ENCODE measurements at places on chromosomes 1 and 21. TPM values are rescaled to one million over a fixed set of nuclear protein-coding genes. Genes with fewer than 3 reads are reported as not detected.
A peak's percentile ranks its signal among the peaks of the same experiment; 100 is the strongest.

DNA sequence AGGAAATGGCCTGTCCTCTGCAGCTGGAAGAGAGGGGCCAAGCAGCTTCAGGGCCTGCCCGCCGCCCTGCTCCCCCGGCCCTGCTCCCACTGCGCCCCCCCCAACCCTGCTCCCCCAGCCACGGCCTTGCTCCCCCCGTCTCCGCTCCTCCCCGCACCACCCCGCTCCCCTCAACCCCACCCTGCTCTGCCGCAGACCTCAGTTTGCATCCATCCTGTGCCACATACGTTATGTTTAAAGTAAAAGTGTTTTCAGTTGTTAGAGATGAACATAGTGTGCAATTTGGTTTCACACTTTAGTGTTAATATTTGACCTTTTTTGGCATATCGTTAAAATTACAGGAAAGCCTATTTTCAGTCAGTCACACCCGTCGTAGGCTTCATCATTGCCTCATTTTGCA is 34.1 kb upstream of the DIP2A start:
- no peak for DNase-seq

- no peak for DNase-seq
These were observed 46.1 kb downstream of the NME7 start for GRCh38 chr1:169321539-169321938.

GRCh38 chr1:9267352-9267686 is 25.4 kb upstream of the SPSB1 start:
- DNase-seq: no peak

DNA sequence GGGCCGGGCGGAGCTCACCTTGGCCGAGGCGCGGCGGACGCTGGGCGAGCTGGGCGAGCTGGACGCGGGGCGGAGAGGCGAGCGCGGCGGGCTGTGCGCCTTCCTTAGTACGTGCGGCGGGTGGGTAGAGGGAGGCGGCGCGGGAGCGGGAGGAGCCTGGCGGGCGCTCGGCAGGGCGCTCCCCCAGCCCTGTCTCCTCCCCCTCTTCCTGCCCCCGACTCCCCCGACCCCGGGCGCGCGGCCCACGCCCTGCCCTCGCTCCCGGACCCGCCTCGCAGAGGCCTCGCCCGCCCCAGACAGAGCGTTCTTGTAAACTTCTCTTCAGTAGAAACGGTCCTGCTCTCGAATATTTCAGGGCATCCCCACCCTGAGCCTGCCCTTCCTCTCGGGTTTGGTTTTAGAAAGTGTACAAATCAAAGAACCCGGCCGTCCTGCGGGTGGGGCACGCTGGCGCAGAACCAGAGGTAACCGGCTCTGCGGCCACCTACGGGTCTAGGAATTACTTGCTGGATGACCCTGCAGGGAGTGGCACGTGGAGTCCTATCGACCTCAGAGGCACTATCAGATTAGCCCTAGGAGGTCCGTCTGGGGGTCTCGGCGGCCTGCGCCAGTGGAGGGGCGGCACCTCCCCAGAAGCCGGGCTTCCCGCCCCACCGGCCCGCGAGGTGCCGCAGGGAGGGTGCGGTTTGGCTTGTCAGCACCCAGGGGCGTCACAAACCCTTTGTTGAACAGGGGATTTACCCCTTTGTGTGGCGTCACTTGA is at the start of gene S100A10:
TSS of gene S100A10 (minus strand) at position 126 of the 763 bp plus-strand sequence. CDS start 7,629 bp downstream, outside the sequence.
- DNase-seq: peak; percentile 62

GRCh38 chr1:239909898-239910297 is 181.8 kb upstream of the FMN2 start:
- DNase-seq: no peak

GRCh38 chr21:34078915-34079314 is 5.5 kb downstream of the MRPS6 start:
- DNase-seq: no peak

DNA sequence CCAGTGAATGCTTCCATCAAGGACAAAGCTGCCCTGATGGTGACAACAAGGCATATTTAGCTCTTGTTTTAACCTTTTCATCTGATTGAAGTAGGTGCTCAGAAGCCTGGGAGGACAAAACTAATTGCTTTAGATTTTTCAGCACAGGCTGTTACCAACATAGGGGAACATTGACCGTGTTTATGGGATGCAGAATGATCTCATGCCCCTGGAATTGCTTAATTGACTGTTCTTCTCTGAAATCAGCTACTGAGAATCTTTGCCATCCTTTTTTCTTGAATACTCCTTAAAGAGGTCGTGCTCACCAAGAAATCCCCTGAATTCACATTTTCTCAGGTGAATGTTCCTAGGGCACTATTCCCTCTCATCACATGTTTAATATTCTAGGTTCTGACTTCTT is 95.9 kb upstream of the CCDC190 start:
- DNase-seq: no peak

- DNase-seq: no peak
These were observed 33.8 kb upstream of the ERO1B start for GRCh38 chr1:236315518-236315917.

Gene TLR5
- not detected for total RNA-seq

GRCh38 chr1:59314776-59315528 is 18.1 kb downstream of the FGGY start:
- no peak for DNase-seq

DNA sequence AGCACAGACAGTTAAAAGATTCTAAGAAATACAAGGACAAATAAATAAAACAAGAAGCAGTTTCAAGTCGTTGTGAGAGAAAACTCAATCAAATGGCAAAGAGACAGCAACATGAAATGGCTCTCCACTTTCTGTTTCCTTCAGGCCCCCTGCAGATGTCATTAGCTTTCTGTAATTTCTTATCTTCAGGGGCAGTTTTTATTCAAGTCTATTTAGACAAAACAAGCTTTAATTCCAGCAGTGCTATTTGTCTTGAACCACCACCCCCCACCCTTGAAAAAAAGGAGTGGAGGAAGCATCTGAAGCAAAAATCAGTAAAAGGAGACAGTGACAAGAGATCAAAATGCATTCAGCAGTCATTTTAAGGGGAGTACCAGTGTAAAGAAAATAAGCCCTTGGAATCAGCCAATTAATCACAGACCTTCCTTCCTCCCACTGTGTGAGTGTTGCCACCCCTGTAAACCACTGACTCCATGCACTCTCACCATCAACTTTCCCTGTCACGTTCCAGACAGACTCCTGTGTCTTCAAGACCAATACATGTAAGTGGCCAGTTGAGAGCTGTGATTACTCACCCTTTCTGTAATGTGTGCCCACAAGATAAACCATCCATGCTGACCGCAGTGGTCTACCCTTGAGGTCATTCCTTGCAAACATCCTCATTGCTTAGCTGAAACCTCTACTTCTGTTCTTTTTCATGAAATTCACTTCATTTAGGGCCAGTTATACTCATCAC is 136.1 kb upstream of the HOOK1 start:
- DNase-seq: no peak

Gene CCDC190
- not detected for total RNA-seq

GRCh38 chr1:13892671-13893325 is 192.8 kb downstream of the PRDM2 start:
- no peak for DNase-seq

DNA sequence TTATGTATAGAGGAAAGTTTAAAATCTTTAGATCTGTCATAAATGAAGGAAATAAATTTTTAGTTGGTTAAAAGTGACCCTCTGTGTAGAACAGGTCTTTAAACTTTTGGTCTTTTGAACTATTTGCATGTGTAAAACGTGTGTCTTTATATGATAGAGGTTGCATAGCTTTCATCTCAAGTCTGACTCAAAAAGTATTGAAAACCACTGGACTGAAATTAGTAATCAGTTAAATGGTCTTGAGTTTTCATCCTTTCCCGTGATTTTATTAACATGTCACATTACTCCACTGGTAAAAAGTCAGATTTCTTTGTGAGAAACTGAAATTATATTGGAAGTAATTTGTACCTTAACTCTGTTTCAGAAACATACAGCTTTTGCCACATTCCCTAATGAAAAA is 1.8 kb downstream of the RNPC3 start:
- DNase-seq: no peak

GRCh38 chr21:29730281-29730680 is 209.5 kb downstream of the GRIK1 start:
- DNase-seq: no peak

GRCh38 chr21:34836103-34836932 is 167.5 kb downstream of the CLIC6 start:
- no peak for DNase-seq

- peak; percentile 59 for DNase-seq
These were observed 153.3 kb upstream of the SGIP1 start for GRCh38 chr1:66380452-66381212.

DNA sequence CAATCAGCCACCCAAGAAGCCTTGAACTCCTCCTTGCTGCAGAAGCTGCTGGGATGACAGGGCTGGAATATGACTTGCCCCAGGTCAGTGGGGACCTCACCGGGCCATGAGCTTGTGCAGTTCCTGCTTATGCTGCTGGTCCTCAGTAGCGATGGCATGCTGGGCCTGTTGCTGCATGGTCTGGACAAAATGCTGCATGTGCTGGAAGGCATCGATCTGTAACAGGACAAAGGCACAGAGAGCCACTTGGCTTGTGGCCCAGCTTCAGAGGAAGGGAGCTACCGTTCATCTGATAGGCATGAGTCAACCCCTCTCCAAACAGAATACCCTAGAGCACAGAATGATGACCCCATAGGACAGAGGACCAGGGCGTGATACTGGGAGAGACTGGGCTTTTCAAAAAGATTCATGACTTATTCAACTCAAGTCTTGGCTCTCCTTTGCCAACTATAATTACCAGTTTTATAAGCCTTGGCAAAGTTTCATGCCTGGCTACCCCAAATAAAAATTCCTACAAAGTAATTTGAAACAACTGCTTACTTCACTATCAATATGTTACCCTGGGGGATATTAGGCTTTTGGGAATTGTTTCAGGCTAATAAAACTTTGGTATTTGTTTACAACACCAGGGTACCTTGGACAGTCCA is 34.7 kb upstream of the EXOSC10 start:
- no peak for DNase-seq

GRCh38 chr1:224381880-224382548 is 25.3 kb downstream of the CNIH4 start:
- DNase-seq: no peak

- no peak for DNase-seq
These were observed 31.9 kb upstream of the TNFSF4 start for GRCh38 chr1:173239058-173239457.

- no peak for DNase-seq
These were observed 112.7 kb downstream of the VPS13D start for GRCh38 chr1:12342401-12343003.

GRCh38 chr21:34243562-34243961 is 120.2 kb upstream of the KCNE2 start:
- no peak for DNase-seq

- DNase-seq: no peak
These were observed 72.8 kb downstream of the NRIP1 start for GRCh38 chr21:14991957-14992356.

GRCh38 chr1:60655679-60656355 is 426.5 kb upstream of the NFIA start:
- DNase-seq: no peak

DNA sequence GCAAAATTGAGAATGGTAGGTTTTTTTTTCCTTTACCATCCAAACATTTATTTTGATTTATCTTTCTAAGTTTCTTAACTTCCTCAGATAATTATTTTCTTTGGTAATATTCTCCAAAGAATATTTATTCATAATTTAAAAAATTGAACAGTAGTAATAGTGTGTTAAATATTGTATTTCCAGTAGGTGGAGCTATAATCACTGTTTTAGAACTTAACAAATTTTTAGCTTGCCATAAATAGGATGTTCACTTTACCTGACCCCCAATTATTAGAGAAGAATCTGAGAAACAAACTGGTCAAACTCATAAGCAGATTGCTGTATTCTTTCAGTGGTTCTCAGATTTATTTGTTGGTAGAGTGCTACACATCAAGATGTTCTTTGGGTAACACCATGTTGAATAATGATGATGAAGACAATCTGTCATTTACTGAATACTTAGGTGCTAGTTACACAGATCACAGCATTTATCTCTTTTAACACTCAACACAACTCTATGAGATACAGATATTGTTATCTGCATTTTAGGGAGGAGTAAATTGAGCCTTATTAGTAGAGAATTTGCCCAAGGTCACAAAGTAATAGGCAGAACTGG is 82.4 kb upstream of the GPR88 start:
- DNase-seq: no peak

DNA sequence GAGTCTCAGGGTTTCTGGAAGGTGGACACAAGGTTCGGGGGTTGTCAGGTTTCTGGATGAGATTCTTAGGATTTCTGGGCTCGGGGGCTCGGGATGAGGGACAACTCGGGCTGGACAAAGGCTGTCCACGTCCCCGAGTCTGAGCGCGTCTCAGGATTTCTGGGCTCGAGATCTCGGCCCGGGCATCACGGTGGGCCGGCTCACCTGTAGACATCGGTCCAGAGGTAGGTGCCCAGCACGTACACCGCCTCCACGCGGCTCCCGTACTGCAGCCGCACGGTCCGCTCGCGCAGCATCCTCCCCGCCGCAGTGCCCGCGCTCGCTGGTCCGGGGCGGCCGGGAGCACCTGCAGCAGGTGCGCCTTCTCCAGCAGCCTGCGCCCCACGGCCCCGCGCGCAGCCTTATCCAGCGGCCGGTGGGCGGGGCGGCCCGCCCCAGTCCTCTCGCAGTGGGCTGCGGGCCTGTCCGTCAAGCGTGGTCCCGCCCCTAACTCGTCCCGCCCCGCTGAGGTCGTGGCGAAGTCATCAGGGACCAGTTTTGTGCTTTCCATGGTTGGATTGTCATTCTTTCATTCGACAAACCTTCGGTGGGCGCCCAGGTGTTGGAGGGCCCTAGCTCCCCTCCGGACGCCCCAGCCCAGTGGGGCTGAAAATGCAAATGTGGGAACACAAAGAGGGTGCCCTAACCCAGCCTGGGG is at the start of gene PADI2:
TSS of gene PADI2 (minus strand) at position 376 of the 697 bp plus-strand sequence. CDS start at position 296, 80 bp downstream.
- peak; percentile 69 for DNase-seq

- no peak for DNase-seq
These were observed 1.2 kb upstream of the A3GALT2 start for GRCh38 chr1:33322109-33322508.

- no peak for DNase-seq
These were observed 76.2 kb upstream of the RGS4 start for GRCh38 chr1:162992945-162993344.

- DNase-seq: no peak
These were observed 64.1 kb upstream of the GNG12 start for GRCh38 chr1:67897270-67897949.

DNA sequence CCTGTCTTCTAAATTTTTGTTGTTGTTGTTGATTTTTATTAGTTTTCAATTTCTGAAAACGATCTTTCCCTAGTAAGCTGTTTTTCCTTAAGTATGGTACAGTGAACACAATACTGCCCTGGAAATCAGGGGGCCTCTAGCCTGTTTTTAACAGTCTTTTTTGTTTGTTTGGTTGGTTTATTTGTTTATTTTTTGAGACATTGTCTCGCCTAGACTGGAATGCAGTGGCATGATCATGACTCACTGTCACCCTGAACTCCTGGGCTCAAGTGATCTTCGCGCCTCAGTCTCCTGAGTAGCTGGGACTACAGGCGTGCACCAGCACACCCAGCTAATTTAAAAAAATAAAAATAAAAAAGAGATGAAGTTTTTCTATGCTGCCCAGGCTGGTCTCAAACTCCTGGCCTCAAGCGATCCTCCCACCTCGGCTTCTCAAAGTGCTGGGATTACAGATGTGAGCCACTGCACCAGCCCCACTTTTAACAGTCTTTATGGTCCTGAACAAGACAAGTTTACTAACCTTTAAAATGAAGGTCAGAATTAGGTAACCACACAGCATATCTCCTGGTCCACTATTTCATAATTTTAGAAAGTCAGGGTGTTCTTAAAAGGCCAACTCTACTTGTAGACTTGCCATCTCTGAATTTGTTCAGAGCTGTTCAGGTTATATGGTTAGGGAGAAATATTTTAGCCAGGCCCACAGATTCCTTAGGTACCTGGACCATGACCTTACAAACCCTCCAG is 35.4 kb downstream of the TBCE start:
- DNase-seq: no peak
